ENCODE measurements at places on chromosomes 2 and 18. TPM values are rescaled to one million over a fixed set of nuclear protein-coding genes. Genes with fewer than 3 reads are reported as not detected.

Gene CCBE1
- 0.99 TPM for total RNA-seq

Gene SH3BP4
- 13.9 TPM for total RNA-seq

Gene PTGR3
- 24.7 TPM for total RNA-seq

Gene GAL3ST2
- total RNA-seq = 0.33 TPM

Gene CCDC68
- 12.6 TPM for total RNA-seq

Gene CDH2
- total RNA-seq = 110 TPM

Gene CENPO
- total RNA-seq = 15.1 TPM

DNA sequence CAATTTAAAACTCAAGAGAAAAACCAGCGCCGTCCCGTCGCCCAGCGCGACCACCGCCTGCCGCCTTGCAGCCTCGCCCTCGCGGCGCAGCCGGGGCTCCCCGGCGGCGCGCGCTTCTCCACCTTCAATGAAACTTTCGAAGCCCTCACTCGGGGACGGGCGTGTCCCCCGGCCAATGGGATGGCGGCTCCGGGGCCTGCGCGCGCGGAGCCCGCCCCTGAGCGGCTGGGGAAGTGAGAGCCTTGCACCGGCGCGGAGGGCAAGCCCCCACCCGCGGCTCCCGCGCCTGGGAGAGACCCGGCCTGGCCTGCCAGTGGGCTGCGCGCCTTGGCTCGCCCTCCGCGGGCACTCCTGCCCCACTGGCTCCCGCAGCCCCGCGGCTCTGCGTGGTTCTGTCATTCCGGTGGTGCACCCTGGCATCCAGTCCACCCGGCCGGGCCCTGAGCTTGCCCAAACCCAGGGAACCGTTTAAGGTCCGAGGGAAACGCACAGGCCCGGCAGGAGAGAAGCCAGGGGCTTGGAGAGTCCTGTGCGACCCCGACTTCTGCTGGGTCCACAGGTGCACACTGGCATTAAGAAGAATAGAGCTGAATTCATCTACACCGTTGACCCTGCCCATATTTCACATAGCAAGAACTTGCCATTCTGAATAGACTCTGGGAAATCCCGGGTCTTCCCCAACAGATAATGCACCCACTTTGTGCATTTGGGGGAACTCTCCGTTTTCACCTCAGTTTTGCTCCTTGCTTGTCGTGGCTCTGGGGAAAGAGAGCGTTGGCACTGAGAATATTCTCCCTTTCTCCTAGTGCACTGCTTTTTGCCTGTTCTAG lies at the start of gene PIEZO2:
Gene PIEZO2, minus strand, starts transcription at position 129 of the 830 bp plus-strand sequence. CDS start 981 bp downstream, outside the sequence.
- DNase-seq = no peak

- DNase-seq = no peak
Observed at GRCh38 chr2:11758187-11758586, 11.8 kb downstream of the LPIN1 start.

GRCh38 chr2:188320861-188321260 lies 29.2 kb downstream of the GULP1 start:
- DNase-seq = no peak

DNA sequence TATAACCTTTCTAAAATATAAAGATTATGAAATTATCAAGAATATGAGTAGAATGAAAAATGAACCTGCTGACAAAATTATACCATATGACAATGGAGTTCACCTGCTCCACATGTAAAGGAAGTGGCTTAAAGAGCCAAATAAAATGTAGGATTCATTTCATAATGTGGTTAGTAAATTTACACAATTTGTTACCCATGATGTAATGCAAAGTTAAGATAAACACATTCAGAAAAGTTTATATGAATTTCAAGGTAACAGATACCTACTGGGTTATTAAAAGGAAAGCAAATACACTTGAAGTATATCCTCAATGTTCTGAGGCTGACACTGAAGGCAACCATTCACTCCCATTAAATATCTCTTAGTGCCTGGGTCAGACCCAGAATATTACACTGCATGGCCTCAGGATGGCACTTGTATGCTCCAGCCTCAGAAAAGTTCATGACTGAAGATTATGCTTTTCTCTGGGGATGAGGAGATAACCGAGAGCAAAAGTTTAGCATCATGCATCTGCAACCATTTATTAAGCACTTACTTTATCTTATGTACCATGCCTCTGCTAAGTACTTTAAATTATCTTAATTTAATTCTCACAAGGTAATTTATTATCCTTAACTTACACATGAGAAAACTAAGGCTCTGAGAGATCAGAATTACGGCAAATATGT lies 6.2 kb downstream of the STRN start:
- no peak for DNase-seq

- no peak for DNase-seq
Observed at GRCh38 chr2:68766376-68766845, 31.8 kb downstream of the ARHGAP25 start.

DNA sequence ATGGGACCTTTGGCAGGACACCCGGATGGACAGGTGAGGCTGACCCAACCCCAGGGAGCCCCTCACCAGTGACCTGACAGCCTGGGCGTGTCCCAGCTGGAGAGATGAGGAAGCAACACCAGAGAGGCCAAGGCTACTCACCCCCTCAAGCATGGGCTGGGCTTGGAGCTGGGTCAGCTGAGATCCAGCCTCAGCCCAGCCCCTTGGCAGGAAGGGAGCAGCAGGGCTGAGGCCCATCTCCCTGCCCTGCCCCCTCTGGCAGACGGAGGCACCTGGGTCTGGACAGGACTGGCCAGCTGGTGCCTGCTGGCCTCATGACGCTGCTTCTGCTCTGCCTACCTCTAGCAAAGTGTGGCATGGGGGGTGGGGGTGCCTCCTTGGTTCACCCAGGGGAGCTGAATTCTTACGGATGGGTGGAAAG lies 37.8 kb downstream of the HS6ST1 start:
- DNase-seq = no peak
